ENCODE measurements at places on chromosomes 1 and 21.
A peak's percentile ranks its signal among the peaks of the same experiment; 100 is the strongest.

GRCh38 chr1:222815440-222815765, 564 bp downstream of the DISP1 start:
- no peak for DNase-seq

DNA sequence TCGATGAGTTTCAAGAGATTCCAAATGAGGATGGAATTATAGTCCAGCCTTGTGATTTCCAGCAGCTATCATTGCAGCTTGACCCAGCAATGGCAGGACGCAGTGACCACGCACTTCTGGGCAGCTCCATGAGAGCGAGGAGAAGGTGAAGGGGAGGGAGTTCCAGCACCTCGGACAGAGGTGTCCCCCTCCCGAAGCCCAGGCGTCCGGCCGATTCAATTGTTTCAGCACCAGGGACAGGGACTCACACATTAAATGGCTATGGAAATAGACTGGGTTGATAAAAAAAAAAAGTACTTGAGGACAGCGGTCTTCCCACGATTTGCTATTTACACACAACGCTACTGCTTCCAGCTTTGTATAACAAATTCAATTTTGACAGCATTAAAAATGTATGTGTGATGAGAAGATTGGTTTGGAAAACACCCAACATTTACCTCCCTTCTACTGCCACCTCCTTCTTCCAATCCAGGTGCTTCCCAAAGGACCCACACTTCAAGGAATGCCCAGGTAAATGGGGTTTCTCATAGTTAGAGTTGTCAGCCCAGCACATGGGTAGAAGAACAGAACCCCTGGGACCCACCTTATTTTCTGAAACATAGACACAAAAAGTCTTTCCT, 71.8 kb downstream of the DISP3 start:
- no peak for DNase-seq

GRCh38 chr1:209879539-209879938, 51.8 kb downstream of the UTP25 start:
- DNase-seq: no peak

DNA sequence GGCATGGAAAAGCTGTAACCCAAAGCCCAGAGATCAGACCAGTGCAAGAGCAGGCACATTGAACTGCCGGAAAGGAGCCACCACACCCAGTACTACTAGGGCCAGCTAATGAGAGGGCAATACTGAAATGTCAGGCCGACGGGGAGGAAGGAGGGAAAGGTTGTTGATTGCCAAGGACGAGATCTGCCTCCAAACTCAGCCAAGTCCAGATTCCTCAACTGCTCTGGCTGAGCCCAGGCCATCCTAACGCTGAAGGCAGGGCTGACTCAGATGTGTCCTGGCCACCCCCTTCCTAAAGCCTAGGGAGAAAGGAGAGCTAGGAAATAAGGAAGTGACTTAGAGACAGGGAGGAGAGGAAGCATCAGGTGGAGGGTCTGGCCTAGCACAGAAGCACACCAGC, 42.1 kb upstream of the IPO9 start:
- DNase-seq: no peak

DNA sequence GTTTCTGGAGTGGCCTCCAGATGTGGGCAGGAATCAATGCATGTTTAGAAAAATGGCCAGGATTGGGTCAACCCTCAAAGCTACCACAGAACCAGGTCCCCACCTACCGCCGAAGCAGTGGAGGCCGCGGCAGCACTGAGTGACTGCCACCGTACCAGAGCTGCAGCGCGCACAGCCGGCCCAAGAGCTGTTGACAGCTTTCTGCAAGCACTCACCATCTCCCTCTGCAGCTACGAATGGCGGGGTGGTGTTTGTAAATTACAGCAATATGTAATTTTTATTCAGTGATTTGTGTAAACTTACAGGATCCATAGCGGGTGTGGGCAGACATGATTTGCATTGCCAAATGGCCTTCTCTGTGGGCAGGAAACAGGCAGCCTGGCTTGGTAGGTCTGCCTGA, 96.4 kb downstream of the CAMK2N1 start:
- no peak for DNase-seq

- no peak for DNase-seq
These were observed 66.1 kb downstream of the TENT5C start for GRCh38 chr1:117671781-117672501.

GRCh38 chr1:89050649-89051033, 14.4 kb downstream of the GBP1 start:
- DNase-seq: no peak

DNA sequence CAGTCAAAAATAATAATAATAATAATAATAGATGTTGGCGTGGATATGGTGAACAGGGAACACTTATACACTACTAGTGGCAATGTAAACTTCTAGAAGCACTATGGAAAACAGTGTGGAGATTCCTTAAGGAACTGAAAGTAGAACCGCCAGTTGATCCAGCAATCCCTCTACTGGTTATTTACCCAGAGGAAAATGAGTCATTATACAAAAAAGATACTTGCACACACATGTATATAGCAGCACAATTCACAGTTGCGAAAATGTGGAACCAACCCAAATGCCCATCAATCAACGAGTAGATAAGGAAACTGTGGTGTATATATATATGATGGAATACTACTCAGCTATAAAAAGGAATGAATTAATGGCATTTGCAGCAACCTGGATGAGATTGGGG, 176.0 kb downstream of the PLPP3 start:
- DNase-seq: no peak

GRCh38 chr21:32143241-32143939, 135.5 kb downstream of the MIS18A start:
- no peak for DNase-seq

DNA sequence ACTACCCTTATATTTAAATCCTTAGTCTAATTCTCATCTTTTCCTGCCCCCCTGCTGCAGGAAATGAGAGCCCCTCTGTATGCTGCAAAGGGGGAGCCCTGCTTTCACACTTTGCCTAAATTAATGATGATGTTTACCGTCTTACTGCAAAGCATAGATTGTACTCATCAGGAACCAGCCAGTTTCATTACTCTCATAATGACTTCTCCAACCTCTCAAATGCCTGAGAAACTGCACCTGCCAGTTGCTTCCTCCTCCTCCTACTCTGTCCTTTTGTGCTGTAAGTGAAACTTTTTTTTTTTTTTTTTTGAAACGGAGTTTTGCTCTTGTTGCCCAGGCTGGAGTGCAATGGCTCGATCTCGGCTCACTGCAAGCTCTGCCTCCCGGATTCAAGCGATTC, 101.7 kb downstream of the ADSS2 start:
- DNase-seq: peak; percentile 8

Measured in naive B cell (primary cell).